ENCODE measurements at places on chromosomes 3 and 15.

GRCh38 chr15:87312221-87312620, 944.3 kb downstream of the NTRK3 start:
- DNase-seq: no peak

DNA sequence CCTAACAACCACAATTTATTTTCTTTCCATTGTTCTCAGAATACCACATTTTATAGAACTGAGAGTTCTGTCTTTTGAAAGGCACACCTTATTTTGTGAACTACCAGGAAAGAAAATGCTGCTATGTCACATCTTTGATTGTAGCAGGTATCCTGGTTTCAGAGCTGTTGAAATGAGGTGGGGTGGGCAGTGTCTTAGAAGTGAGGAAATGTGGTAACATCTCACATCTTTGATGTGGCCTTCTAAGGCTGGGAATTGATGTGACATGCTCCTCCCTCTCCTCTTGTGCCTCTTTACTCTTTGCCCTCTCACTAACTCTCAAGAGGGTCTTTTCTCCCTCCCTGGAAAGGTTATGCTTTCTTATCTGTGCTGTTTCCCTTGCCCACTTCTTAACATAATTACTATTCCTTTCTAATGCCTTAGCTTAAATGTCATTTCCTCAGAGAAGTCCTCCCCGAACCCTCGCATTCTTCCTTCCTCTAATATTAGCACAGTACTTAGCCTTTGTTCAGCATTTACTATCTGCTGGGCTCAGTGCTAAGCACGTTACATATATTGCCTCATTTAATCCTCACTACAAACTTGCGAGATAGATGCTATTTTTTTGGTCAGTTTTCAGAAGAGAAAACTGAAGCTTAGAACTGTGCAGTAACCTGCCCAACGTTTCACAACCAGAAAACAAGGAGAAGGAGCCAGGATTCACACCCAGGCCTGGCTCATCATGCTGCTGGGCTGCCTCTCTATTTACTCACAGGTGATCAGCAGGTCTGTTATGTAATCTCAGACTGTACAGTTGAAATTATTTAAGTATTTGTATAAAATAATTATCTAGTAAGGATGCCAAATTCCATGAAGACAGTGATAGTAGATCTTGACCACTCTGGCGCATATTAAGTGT, 24.0 kb upstream of the SPTSSB start:
- no peak for DNase-seq

DNA sequence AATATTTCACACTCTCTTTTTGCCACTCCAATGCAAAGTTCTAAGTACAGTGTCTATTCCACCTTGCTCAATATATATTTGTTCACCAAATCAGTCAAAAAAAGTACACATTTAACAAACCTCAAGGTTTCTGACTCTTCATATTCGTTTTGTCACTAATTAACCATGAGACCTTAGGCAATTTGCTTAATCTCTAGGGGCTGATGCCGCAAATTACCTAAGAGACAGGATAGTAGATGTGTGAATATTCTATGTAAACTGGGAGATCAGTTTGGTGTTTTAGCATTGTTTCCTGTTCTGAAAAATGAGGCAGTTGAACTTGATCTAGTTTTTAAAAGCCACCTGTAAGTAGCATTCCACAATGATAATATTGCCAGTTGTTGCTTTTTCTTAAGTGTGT, 182.5 kb upstream of the KCNH8 start:
- DNase-seq: no peak

DNA sequence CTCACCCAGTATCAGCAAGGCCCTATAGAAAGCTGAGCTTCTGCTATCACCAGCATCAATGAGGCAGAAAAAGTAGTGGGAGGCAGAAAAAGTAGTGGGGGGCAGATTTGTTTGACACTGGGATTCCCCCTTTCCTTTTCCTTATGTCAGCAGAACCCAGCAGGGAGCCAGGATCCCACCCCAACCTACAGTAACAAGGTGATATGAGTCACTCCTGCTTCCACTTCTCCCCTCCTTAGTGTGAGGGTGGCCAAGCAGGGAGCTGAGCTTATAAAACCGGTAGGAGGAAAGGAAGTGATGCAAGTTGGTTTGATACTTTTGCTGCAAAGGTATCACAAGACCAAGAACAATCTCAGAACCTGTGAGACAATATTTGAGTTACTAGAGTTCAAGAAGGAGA, 128.7 kb downstream of the SCAPER start:
- no peak for DNase-seq

DNA sequence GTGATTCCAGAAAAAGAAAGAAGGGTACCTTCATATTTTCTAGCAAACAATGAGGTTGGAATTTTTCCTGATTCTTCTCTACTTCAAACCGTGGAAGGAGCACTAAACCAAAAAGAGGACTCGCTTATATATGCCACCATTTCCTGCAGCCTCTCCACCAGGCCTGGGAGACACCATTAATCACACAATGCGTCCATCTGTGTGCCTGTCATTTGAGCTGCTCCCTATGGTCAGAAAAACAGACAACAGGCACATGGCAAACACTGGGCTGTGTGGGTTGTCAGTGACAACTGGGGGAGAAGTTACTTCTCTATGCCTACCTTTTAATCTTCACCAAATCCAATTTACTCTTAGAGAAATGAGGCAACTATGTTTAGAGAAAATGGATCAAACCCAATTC, 71.9 kb downstream of the NR2F2 start:
- DNase-seq: no peak

DNA sequence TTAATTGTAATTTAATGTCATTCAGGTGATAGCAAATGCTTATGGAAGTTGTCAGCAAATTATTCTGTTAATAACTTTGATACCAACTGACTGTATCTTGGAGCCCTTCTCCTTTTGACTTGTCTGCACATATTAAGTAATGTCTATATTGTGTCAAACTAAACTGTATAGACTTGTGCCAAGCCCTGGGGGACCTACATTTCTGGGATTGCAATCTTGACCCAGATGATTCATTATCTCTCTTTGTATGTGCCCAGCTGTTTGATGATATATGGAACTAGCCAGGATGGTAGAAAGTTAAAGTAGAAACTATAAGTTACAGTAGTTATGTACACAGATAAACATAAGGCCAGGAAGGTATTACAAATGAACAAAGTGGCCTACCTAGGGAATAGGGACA, 402.8 kb upstream of the RARB start:
- no peak for DNase-seq

- DNase-seq: no peak
These were observed 48.9 kb downstream of the TCF12 start for GRCh38 chr15:56967336-56967735.

DNA sequence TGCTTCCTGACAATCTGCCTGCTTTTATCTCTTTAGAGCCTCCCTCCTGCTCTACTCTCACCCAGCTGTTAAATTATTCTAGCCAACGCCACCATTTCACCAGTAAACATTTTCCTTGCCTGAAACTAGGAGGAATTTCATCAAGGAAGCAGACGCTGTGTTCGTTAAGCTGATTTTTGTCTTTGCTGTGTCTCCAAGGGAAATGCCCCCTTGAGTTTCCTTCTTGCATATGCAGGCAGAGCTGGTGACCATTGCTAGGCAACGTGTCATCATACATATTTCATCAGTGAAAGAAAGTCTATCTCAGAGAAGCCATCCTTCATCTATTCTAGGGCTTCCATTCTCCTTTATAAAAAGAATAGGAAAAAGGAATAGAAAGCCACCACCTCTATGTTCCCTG, 87.0 kb upstream of the ST8SIA2 start:
- no peak for DNase-seq

DNA sequence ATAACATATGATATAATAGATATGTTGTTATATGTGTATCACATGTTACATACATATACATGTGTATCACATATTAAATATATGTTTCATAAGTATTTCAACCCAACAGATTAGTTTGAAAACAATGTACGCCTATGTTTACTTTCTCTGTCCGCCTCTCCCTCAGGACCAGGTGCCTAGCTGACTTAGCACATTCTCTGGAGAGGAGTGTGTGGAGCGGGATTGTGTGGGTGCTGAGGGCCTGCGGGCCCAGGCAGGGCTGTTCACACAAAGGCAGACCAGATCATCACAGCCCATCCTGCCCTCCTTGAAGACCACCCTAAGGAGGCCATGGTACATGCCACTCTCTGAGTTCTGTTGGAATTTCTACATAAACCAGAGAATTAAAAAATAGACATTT, 81.0 kb downstream of the PLXNA1 start:
- no peak for DNase-seq

DNA sequence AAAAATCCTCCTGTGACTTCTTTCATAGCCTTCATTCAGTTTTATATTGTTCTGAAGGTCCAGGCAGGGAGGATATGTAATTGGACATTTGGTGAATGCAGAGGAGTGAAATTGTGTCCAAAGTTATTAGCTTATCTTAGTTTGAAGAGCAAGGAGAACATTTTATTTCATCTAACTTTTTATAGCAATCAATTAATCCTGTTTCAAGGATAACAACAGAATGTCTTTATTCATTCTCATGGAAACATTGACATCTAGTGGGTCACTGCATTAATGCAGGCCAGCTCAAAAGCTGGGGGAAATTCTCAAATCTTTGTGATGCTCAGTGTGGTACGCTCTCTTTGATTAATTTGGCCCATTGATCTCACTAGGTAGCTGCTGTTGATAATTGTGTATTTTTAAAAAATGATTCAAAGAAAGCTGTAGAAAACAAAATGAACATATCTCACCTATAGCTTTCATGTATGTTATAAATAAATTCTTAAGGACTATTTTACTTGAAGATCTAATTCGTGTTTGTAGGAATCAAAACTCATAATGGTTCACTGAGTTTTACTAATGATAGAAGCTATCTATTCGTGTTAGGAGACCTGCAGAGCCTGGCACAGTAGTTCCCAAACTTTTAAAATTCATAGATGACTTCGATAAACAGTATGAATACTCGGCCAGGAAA, 150.8 kb upstream of the KCNMB2 start:
- DNase-seq: peak; percentile 0

- DNase-seq: no peak
These were observed 108.9 kb upstream of the TRIM42 start for GRCh38 chr3:140568842-140569520.
